ENCODE measurements at places on chromosomes 5 and 9. TPM values are rescaled to one million over a fixed set of nuclear protein-coding genes. Genes with fewer than 3 reads are reported as not detected.

- DNase-seq = no peak
These were observed 67.7 kb upstream of the LMX1B start for GRCh38 chr9:126546036-126546435.

- no peak for DNase-seq
These were observed 58.3 kb upstream of the PLPP1 start for GRCh38 chr5:55593115-55593472.

DNA sequence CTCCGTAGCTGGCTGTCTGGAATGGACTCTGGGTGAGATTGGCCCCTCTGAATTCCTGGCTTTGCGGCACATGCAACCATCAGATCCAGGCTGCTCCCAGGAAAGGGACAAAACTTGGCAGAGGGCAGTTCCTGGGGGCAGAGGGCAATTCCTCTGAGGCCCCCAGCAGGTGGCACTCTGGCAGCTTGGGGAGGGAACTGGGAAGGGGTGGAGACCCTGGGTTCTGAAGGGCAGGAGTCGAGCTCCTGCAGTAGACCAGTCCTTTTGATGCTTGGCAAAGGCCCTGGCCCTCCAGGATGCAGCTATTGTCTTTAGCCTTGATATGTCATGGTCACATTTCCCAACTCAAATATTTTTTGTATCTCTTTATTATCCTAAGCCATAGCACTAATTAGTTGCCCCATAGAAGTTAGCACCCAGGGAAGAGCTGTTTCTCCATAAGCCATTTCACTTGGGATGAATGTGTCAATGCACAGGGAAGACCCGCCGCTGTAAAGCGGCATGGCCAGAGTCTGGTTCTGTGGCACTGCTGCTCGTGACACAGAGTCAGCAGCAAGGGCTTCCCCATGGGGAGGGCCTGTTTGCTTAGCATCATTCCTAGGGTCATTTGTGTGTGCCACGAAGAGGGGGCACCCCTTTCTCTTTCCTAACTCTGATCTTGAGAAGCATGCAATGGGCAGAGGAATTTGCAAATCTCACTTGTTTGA lies 51.2 kb upstream of the CDK20 start:
- no peak for DNase-seq

DNA sequence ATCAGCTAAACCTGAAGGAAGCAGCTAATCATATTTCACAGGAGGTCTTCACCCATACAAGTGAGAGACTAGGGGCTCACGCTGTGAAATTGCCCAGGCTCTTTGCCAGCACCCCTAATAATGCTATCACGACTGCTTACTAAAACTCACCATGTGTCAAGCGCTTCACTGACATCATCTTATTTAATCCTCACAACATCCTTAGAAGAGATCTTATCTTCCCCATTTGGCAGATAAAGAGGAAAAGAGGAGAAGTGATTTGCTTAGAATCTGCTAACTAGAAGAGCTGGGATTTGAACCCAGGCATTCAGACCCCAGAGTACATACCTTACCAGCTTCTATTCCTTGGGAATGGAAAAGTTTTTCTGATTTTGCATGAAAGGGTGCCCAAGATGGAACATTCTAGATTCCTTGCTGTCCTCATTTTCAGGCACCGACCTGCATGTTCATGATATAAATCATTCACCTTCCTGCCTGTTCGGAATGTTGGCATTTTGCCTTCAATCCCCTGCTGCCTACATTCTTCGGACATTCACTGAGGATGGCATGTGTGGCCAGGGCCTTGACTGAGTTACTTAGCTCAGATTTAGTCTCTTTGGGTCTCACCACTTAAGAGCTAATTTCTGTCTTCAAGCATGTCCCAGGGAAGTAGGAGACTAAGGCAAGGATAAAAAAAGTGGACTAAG lies 88.1 kb downstream of the SH3TC2 start:
- DNase-seq = no peak

GRCh38 chr9:124279531-124280175 lies 21.9 kb downstream of the NEK6 start:
- peak; percentile 41 for DNase-seq

- no peak for DNase-seq
These were observed 18.0 kb upstream of the TRIM32 start for GRCh38 chr9:116668970-116669695.

DNA sequence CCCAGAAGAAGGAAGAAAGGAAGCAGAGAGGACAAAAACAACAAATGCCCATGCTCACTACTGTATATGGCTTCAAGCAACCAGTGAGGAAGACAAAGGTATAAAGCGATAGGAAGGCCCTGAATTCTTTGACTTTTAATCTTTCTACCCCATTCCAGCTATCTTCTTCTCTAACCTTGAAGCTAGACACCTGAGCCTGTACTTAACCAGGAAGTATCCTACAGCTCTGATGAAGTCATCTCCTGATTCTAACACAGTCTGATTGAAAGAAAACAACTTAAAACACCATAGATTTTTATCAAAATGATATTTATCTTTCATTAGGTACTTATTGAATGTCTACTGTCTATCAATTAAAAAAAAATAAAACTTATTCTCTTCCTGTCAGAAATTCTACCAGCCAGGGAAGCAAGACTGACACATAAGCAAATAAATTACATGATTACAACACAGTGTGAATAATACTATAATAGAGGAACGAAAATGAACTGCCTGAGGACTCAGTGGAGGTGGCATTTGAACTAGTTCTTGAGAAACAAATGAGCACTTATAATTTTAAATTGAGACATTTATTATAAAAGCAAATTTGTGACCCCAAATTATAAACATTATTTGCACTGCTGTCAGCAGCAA lies 123.3 kb upstream of the ELL2 start:
- no peak for DNase-seq

DNA sequence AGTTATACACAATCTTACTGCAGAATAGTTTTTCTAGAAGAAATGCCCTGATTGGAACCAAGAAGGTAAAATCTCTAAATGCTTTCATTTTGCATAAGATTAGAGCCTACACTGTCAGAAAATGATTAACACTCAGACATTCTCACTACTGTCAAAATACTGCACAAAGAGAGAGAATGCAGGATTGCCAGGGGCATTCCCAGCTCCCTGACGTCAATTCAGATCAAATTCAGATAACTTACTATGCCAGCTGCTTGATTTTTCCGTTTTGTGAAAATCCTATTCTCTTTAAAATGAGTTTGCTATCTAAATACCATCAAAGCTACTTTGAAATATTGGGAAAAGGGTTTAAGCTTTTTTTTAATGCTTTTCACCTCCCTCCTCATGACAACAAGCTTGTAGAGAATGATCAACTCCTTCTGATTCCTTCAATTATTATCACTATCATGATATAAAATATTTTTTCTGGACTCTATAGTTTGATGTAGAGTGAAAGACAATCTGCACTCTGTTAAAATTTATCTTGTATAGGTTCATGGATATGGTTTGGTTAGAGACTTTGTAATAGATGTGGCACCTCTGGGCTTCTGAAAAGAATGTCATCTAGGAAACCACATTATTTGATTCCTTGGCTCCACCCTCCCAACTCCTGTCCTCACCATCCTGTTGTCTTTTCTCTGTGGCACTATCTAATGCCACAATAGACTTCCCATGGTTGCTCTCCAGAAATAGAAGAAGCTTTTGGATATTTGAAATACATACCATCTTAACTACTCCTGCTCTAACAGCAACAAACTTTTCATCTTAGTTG lies 407.7 kb downstream of the PDE4D start:
- no peak for DNase-seq

- DNase-seq = no peak
These were observed 18.9 kb upstream of the EGFL7 start for GRCh38 chr9:136643596-136644342.

- DNase-seq = no peak
These were observed 15.0 kb downstream of the TLX3 start for GRCh38 chr5:171323806-171324632.

DNA sequence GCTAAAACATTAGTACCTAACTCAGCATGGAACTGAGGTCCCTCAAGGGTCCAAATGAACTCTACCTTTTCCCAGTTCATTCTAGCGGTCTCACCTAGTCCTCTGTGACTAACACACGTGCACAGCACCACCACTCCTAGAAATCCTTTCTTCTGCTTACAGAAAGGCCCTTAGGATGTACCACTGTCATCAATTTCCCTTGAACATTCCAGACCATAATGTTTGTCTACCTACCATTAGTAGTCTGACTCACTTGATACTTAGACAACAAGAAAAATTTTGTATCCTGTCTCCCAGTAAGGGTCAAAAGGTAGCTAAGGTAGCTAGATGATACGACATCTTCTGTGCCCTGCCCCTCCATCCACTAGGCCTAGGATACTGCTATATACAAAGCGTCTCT lies 166.6 kb downstream of the TSSK1B start:
- DNase-seq = no peak

DNA sequence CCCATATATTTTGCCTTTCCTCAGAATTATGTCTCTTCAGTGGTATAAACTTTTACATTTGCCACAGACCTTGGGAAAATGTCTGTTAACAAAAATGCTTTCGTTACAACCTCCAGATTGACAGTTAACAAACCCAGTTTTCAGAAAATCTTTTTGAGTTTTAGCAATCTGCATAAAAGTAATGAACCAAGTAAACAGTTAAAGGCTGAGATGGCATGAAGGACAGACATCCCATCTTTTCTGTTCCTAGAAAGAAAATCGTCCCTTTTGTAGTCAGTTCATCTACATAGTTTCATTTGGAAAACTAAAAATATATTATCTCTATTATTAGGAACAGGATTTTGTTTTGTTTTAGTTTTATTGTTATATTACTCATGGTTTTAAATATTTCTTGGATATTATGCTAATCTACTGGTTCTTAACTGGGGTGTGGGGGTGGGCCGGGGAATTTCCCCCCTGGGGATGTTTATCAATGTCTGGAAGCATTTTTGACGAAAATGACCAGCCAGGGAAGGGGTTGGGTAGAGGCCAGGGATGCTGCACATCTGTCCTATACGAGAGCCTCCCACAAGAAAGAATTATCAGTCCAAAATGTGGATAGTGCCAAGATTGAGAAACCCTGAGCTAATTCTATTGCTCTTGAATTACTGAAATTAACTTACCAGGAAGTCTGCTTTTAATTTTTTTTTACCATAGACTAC lies 11.9 kb downstream of the FYB1 start:
- no peak for DNase-seq

GRCh38 chr5:83924171-83924570 lies 203.5 kb upstream of the HAPLN1 start:
- DNase-seq = peak; percentile 18

DNA sequence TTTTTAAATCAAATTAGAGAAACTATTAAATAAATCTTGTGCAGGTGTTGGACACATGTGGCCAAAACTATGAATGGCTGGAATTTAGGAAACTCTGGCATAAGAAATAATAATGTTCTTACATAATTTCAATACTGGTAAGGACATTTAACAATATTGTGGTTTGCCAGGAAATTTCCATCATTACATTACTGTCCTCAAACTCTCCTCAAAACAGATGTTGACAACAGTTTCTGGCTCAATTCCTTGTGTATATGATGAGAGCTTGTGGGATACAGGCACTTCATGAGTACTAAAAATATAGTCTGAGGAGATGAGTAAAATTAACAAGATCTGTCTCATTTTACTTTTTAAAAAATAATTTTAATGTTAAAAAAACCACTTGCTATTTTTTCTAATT lies 27.9 kb downstream of the MCTP1 start:
- no peak for DNase-seq

- no peak for DNase-seq
These were observed 26.5 kb downstream of the TRMO start for GRCh38 chr9:97895695-97896332.

DNA sequence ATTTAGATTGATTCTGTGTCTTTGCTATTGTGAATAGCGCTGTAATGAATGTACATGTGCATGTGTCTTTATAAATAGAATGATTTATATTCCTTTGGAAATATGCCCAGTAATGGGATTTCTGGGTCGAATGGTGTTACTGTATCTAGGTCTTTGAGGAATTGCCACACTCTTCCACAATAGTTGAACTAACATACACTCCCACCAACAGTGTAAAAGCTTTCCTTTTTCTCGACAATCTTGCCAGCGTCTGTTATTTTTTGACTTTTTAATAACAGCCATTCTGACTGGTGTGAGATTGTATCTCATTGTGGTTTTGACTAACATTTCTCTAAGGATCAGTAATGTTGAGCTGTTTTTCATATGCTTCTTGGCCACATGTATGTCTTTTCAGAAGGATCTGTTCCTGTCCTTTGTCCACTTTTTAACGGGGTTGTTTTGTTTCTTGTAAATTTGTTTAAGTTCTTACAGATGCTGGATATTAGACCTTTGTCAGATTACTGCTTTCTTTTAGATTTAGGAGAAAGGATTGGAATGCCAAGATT lies 125.0 kb upstream of the NR5A1 start:
- peak; percentile 88 for DNase-seq

GRCh38 chr5:82817897-82818676 lies 259.1 kb downstream of the TMEM167A start:
- no peak for DNase-seq

DNA sequence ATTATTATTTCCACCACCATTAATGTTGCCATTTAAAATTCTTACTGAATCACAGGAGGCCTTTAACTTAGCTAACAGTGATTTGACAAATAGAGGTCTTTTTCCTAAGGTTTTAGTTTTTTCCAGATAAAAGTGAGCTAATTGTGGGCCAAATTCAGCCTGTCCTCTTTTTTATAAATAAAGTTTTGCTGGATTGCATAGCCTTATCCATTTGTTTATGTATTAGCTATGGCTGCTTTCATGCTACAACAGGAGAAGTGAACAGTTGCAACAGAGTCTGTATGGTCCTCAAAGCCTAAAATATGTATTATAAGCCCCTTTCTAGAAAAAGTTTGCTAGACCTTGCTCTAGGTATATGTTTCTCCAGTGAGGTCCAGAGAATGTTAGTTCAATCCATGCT lies 172.4 kb downstream of the GDNF start:
- DNase-seq = peak; percentile 7

GRCh38 chr5:67870662-67871061 lies 344.9 kb upstream of the PIK3R1 start:
- DNase-seq = no peak

- DNase-seq = no peak
These were observed 378.8 kb upstream of the TUSC1 start for GRCh38 chr9:26057050-26057449.

GRCh38 chr5:115857057-115857479 lies 15.3 kb downstream of the AP3S1 start:
- DNase-seq = no peak

DNA sequence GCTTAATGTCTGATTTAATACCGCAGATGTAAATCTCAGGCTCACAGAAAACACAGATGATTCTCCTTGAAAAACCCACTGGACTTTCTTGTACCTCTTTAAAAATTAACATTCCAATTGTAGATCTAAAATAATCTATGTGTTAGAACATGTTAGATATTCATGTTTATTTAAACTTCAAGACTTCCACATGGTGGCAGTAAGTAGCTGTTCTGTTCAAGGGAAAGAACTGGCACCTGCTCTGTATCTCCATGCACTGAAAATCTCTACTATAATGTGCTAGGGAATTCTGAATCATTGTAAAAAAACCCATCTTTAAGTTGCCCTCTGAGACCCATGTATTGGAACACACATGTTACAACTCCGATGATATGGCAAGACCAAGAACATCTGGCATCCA lies 366.9 kb downstream of the DMRTA1 start:
- DNase-seq = no peak

The PPP2CA gene
- total RNA-seq = 41.9 TPM

The CAMK4 gene
- 3.2 TPM for total RNA-seq

The PRDM9 gene
- total RNA-seq = not detected

The PTGDS gene
- 10.8 TPM for total RNA-seq

The IFNA2 gene
- total RNA-seq = not detected

The CAVIN4 gene
- 1.3 TPM for total RNA-seq

The C9orf153 gene
- not detected for total RNA-seq

The NXNL2 gene
- 7.7 TPM for total RNA-seq

The FAM13B gene
- total RNA-seq = 43.2 TPM

The PTAR1 gene
- 117 TPM for total RNA-seq

The TUSC1 gene
- 12.2 TPM for total RNA-seq

Data from fibroblast of villous mesenchyme (primary cell).